ENCODE measurements at places on chromosomes 5 and 9. TPM values are rescaled to one million over a fixed set of nuclear protein-coding genes. Genes with fewer than 3 reads are reported as not detected.

Gene PCDH12
- total RNA-seq, result 0.13 TPM

Gene AMACR
- 5.5 TPM for total RNA-seq

Gene CNTNAP3
- total RNA-seq, result not detected

Gene SPINK7
- total RNA-seq, result not detected

Gene SPAG8
- 0.40 TPM for total RNA-seq
